ENCODE measurements at places on chromosomes 5 and 9. TPM values are rescaled to one million over a fixed set of nuclear protein-coding genes. Genes with fewer than 3 reads are reported as not detected.

- DNase-seq: no peak
Measured at GRCh38 chr5:132675936-132676689, 2.3 kb downstream of the IL4 start.

DNA sequence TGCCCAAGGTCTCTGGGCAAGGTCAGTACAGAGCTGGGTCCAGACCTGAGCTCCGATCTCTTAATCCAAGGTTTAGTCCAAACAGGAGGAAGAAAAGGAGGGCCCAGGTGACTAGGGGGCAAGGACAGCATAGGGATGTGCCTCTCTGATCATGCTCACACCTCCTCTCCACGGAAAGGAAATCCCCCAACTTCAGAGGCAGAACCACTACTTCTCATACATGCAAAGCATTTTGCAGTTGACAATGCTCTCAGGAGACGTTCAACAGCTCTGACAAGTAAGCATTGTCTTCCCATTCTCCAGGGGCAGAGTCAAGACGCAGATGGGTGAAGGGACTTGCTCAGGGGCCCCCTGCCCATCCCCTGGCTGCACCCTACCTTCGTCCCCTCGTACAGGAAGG, 8.7 kb upstream of the CORO2A start:
- DNase-seq: no peak

GRCh38 chr5:94025788-94026473, 284.5 kb upstream of the POU5F2 start:
- DNase-seq: no peak

Gene GDF9
- not detected for total RNA-seq

Gene SLC6A18
- not detected for total RNA-seq

Measured in NCI-H460 (cell line).